ENCODE measurements at places on chromosomes 4 and X.

GRCh38 chr4:157819693-157820464 is 352.9 kb downstream of the GASK1B start:
- no peak for DNase-seq

- DNase-seq = no peak
Observed at GRCh38 chr4:93203708-93204107, 624.8 kb upstream of the ATOH1 start.

- DNase-seq = no peak
Observed at GRCh38 chr4:184962125-184962638, 56.1 kb upstream of the HELT start.

- no peak for DNase-seq
Observed at GRCh38 chrX:43971966-43972961, 926 bp downstream of the NDP start.

GRCh38 chrX:118181030-118181429 is 64.4 kb upstream of the KLHL13 start:
- no peak for DNase-seq

- no peak for DNase-seq
Observed at GRCh38 chr4:183399616-183400015, 44.8 kb upstream of the CDKN2AIP start.

GRCh38 chr4:125393825-125394224 is 79.1 kb downstream of the FAT4 start:
- DNase-seq = no peak
